Lower leg skin (tissue), 4 donors: ENCODE measurements at places on chromosomes 16 and 17. TPM values are rescaled to one million over a fixed set of nuclear protein-coding genes. Genes with fewer than 3 reads are reported as not detected.

DNA sequence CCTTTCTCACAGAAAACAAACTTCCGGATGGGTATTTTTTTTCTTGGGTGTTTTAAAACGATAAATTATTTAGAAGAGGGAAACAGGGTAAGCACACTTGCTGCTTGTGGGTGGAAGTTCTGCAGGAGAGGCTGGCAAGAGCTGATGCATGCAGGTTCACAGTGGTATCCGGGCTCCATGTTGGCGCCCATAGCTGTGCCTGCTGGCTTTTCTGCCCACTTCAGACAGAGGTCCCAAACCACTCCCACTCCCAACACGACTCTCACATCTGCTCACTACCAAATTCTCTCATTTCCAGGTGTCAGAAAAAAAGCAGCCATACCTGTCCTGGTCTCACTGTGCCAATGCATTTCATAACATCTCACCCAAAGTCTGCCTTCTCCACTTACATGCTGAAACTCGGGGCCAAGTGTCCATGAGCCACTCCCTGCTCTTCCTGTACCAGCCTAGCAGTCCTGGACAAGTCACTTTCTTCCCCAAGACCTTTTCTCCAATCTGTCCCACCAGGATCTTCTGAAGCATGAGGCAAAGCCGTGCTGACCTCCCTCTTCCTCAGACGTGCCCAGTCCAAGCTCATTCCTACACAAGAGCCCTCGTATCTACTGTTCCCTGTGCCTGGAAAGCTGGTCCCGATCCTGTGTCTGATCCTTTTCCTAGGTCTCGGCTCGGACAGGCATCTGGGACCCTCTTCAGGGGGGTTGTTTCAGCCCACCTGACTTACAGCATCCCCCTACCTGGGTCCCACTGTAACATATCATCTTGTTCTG is 1.5 kb downstream of the CD300LF start:
- no peak for DNase-seq

GRCh38 chr16:72752004-72752695 is 295.8 kb downstream of the ZFHX3 start:
- no peak for DNase-seq

GRCh38 chr16:674968-675883 is at the start of gene RHBDL1:
TSS of gene RHBDL1 (plus strand) at chr16:675671. CDS start at chr16:675791, 120 bp downstream.
- DNase-seq = no peak

- DNase-seq = no peak
Measured at GRCh38 chr17:73956169-73956568, 247.3 kb upstream of the RPL38 start.

DNA sequence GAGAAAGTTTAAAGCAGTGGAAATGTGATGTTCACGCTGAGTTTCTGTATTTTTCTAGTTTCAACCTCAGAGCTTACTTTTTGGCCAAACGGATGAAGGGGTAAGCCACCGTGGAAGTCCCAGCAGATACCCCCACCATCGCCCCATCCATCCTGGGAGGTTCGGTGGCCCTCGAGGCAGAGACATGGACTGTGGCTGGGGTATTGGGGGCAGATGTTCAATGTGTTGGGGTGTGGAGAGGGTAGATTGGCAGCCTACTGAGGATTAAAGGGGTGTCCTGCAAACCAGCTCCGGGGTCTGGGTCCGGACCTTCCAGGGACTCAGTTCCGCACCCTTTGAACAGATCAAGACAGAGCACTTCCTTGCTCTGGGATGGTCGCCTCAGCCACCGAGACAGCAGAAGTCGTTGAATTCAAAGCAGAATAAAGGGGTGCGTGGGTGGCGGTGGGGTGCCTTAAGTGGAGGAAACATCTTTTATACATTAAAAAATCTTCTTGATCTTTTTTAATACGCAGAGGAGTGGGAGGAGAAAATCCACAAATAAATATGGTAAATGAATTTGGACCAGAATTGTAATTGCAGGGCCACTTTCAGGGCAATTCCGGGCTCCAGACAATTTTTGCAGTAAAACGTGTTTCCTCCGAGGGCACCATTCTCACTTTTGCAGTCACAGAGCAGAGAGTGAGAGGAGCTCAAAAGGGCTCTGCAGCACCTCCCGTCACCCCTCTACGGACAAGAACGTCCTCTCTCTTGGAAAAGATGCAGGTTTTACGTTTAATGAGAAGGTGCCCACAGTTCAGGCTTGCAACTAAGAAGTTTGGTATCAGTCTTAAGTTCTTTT is 8.2 kb upstream of the CBX8 start:
- no peak for DNase-seq

DNA sequence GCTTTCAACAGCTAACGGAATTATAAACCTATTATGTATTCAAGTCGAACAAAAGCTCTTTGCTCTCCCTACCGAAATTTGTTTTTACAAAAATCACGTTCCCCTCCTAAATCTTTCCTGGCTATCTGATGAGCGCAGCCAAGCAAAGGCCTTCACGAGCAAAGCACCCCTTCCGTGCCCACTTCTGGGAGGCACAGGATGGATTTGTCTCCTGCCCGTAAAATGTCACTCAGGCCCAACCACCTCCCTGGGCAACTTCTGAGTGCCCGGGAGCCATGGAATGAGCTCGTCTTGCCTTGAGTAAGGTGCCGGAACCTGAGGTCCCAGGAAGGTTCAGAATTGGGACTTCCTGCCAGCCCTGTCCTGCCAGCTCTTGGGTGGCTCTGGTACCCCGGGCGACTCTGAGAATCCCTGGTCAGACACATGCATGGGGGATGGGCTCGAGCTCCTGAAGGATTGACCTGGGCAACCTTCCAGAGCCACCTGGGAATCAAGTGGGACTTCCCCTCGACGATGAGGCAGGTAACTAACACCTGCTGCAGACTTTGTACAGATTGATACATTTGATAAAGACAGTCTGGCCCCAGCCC is 19.8 kb downstream of the SLC7A5 start:
- no peak for DNase-seq

GRCh38 chr17:56373981-56374833 is 219.3 kb upstream of the NOG start:
- DNase-seq = no peak

The KCNG4 gene
- total RNA-seq = not detected

The GAS2L2 gene
- total RNA-seq = not detected

The KCNJ12 gene
- 14.2 TPM for total RNA-seq
